ENCODE measurements at places on chromosomes 5 and 9. TPM values are rescaled to one million over a fixed set of nuclear protein-coding genes. Genes with fewer than 3 reads are reported as not detected.

The DOCK8 gene
- 100 TPM for polyA plus RNA-seq

- no peak for DNase-seq
Observed at GRCh38 chr9:129187042-129187441, 9.0 kb upstream of the IER5L start.

DNA sequence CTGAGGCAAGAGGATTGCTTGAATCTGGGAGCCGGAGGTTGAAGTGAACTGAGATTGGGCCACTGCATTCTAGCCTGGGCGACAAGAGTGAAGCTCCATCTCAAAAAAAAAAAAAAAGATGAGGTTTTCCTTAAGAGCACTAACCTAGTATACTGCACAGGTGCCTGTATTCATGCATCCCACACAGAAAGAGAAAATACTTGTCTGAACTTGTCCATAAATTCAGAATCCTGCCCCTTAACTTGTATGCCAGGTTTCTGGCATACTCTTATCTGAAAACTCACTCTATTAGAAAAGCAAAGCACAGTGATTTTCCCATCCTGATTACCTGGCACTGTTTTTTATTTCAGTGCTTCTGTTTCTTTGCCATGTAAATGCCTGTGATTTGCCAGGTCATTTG is 125.3 kb upstream of the CDKN2B start:
- no peak for DNase-seq

GRCh38 chr5:57332361-57332760 is 150.2 kb downstream of the ACTBL2 start:
- DNase-seq, result no peak

- no peak for DNase-seq
Observed at GRCh38 chr9:123358181-123358905, 2.3 kb downstream of the CRB2 start.

GRCh38 chr5:111928511-111928910 is 171.5 kb upstream of the NREP start:
- peak; percentile 51 for DNase-seq

DNA sequence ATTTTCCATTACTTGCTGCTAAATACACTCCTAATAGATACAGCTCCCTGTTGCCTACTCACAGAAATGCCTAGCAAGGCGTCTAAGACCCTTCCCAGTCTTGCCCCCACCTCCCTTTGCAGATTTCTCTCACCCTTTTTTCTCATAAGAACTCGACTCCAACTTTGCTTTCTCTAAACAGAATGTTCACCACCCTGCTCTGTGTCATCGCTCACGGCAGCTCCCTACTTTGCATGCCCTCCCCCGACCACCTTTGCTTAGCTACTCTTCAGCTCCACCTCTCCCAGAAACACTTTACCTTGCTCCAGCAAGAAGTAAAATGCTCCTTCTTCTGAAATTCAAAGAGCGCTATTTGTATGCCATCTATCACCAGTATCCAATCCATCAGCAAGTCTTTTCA is 15.2 kb upstream of the PPP1R2B start:
- no peak for DNase-seq

Data from CD14-positive monocyte (primary cell).